Activated CD8-positive, alpha-beta T cell treated with anti-CD3 and anti-CD28 coated beads, Interleukin-2, amount 10 ng/mL, durations not matched to agents 7 days and 5 days (primary cell): ENCODE measurements at places on chromosomes 12 and 14. TPM values are rescaled to one million over a fixed set of nuclear protein-coding genes. Genes with fewer than 3 reads are reported as not detected.

Gene LIN7A
- not detected for total RNA-seq

Gene TEX52
- total RNA-seq = 0.40 TPM

Gene RERG
- not detected for total RNA-seq

Gene RFX4
- total RNA-seq = not detected

Gene ST8SIA1
- 0.29 TPM for total RNA-seq

GRCh38 chr14:65421201-65421981 lies 8.9 kb downstream of the FUT8 start:
- peaks cover 35% of the 10 kb centered on the region for H3K36me3 ChIP-seq
- no peak for DNase-seq
- no peak overlapping the region for H3K27ac ChIP-seq
- H3K4me3 ChIP-seq = no peak overlapping the region
- peaks cover 43% of the 10 kb centered on the region for H3K4me1 ChIP-seq

GRCh38 chr14:65961004-65961403 lies 525.2 kb upstream of the CCDC196 start:
- H3K4me3 ChIP-seq = no peak overlapping the region
- H3K4me1 ChIP-seq = peaks cover 38% of the 10 kb centered on the region
- no peak overlapping the region for H3K27ac ChIP-seq

DNA sequence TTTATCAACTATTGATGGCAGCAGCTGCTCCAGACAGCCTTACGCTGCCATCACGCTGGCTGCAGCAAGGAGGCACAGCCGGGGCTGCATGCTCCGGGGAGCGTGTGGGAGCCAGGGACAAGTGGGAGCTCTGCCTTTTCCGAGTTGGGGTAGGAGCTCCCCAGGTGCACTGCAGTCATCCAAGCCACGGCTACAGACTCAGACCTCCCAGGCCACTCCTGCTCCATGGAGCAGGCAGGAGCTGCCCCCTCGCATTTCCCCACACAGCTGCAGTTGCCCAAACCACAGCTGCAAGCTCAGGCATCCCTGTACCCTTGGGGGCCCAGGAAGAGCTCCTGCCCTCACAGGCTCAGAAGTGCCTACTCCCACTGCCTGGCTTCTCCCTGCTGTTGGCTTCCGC lies 184.7 kb downstream of the CPNE8 start:
- no peak for DNase-seq
- H3K27me3 ChIP-seq = no peaks in the 10 kb centered on the region
- H3K27ac ChIP-seq = no peak overlapping the region
- H3K4me3 ChIP-seq = no peak overlapping the region
- H3K4me1 ChIP-seq = no peaks in the 10 kb centered on the region
- no peaks in the 10 kb centered on the region for H3K36me3 ChIP-seq

- no peak overlapping the region for H3K4me3 ChIP-seq
- H3K27me3 ChIP-seq = no peaks in the 10 kb centered on the region
These were observed 15.5 kb downstream of the PRKAB1 start for GRCh38 chr12:119683413-119683812.

DNA sequence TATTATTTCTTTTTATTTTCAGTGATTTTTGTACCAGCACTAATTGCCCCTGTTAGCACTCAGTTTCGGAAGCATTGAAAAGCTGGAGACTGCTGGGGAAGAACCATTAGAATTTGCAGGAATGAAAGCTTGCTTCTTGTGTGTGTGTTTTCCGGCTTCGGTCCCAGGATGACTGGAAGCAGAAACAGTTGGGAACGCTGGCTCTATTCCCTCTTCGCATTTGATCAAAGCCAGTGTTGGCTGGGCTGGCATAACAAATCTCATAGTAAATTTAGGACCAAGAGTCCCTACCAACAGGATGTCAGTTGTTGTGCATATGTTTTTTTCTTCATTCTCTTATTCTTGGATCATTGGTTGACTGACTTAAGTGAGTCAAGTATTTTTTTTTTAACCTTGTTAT lies 53.6 kb upstream of the TRAF3 start:
- DNase-seq = no peak
- H3K27ac ChIP-seq = no peak overlapping the region
- H3K4me3 ChIP-seq = no peak overlapping the region
- H3K27me3 ChIP-seq = no peaks in the 10 kb centered on the region
- peaks cover 61% of the 10 kb centered on the region for H3K36me3 ChIP-seq

DNA sequence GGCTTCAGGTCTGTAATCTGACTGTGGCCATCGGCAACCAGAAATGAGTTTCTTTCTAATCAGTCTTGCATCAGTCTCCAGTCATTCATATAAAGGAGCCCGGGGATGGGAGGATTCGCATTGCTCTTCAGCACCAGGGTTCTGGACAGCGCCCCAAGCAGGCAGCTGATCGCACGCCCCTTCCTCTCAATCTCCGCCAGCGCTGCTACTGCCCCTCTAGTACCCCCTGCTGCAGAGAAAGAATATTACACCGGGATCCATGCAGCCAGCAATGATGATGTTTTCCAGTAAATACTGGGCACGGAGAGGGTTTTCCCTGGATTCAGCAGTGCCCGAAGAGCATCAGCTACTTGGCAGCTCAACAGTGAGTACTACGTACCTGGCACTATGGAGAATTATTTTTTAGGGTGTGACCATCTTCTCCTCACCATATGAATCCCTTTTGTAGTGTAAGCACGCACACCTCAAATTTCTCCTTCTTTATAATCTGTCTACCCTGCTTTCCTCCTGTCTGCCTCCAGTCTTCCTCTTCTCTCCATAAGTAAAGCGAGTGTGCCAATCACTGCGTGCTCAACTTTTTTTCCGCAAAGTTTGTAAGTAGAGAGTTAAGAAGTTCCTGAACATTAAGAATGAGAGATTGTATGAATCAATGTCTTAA lies at the start of gene TPH2:
TSS of gene TPH2 (plus strand) at position 118 of the 658 bp plus-strand sequence. CDS start at position 260, 142 bp downstream.
- no peaks in the 10 kb centered on the region for H3K36me3 ChIP-seq
- DNase-seq = peak; percentile 60

GRCh38 chr14:82963756-82964155 lies 1430.1 kb upstream of the SEL1L start:
- no peak overlapping the region for H3K27ac ChIP-seq
- no peaks in the 10 kb centered on the region for H3K4me1 ChIP-seq
- H3K36me3 ChIP-seq = no peaks in the 10 kb centered on the region
- no peak overlapping the region for H3K4me3 ChIP-seq
- H3K27me3 ChIP-seq = no peaks in the 10 kb centered on the region

DNA sequence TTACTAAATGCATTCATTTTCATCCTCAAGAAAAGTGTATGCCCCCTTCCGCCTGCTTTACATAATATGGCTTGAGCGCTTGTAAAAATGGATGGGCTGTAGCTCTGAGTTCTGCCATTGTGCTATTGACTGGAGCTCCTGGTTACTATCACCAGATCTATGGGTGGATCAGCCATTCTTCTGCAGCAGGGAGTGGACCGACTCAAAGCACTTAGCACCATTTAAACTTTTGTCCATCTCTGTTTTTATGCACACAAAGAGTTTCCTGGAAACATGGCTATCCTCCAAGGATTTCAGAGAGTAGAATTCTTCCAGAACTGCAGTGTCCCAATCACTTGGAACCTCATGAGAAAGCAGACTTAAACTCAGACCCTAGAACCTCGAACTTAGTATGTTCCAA lies 4.5 kb upstream of the NUMB start:
- peaks cover 56% of the 10 kb centered on the region for H3K4me1 ChIP-seq
- H3K36me3 ChIP-seq = peaks cover 3% of the 10 kb centered on the region
- H3K27me3 ChIP-seq = peaks cover 3% of the 10 kb centered on the region
- no peak for DNase-seq

- no peak overlapping the region for H3K4me3 ChIP-seq
- H3K27me3 ChIP-seq = no peaks in the 10 kb centered on the region
- peaks cover 15% of the 10 kb centered on the region for H3K36me3 ChIP-seq
- H3K4me1 ChIP-seq = peaks cover 6% of the 10 kb centered on the region
These were observed 45.0 kb downstream of the TRAFD1 start for GRCh38 chr12:112170376-112170775.

DNA sequence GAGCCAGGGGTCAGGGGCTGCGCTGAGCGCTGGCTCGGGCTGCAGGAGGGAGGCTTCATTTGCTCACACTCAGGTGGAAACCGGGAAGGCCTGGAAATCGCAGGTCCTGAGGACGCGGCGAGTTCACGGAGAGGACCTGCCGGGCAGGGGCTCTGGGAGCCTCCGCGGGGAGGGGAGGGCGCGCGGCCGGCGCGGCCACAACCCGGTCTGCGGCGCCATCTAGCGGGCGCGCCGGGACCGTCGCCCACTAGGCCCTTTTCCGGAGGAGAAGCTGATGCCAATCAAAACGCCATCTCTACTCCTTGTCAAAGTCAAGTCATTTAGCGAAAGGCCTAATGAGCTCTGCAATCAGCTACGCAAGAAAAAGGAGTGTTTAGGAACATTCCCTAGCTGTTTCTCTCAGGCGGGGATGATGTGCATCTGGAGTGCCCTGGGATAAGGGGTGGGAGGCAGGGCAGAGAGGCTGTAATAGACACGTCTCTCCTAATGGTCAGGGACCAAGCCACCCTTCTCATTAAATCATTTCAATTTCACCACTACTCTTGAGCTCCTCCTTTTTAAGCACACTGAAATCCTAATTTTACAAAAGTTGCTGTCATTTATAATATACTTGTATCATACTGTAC lies 885.8 kb upstream of the TMEM132C start:
- H3K4me1 ChIP-seq = no peaks in the 10 kb centered on the region
- H3K27ac ChIP-seq = no peak overlapping the region

GRCh38 chr12:68474467-68475204 lies 136.1 kb upstream of the RAP1B start:
- H3K27ac ChIP-seq = no peak overlapping the region
- H3K36me3 ChIP-seq = peaks cover 4% of the 10 kb centered on the region
- H3K4me3 ChIP-seq = no peak overlapping the region
- H3K4me1 ChIP-seq = peaks cover 11% of the 10 kb centered on the region
- H3K27me3 ChIP-seq = no peaks in the 10 kb centered on the region
- no peak for DNase-seq

GRCh38 chr12:75603475-75603874 lies 92.1 kb upstream of the KRR1 start:
- peaks cover 13% of the 10 kb centered on the region for H3K27me3 ChIP-seq
- H3K4me1 ChIP-seq = no peaks in the 10 kb centered on the region
- no peaks in the 10 kb centered on the region for H3K36me3 ChIP-seq
- H3K4me3 ChIP-seq = no peak overlapping the region

DNA sequence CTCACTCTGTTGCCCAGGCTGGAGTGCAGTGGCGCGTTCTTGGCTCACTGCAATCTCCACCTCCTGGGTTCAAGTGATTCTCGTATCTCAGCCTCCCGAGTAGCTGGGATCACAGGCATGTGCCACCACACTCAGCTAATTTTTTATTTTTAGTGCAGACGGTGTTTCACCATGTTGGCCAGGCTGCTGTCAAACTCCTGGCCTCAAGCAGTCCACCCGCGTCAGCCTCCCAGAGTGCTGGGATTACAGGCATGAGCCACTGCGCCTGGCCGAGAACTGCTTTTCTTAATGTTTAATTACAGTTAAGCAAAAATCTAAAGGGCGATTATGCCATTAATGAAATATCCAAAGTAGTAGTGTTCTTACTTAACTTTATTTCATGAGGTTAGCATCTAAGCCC lies 13.6 kb downstream of the YARS2 start:
- no peaks in the 10 kb centered on the region for H3K4me1 ChIP-seq
- no peak overlapping the region for H3K27ac ChIP-seq
- H3K36me3 ChIP-seq = peaks cover 55% of the 10 kb centered on the region
- DNase-seq = no peak

DNA sequence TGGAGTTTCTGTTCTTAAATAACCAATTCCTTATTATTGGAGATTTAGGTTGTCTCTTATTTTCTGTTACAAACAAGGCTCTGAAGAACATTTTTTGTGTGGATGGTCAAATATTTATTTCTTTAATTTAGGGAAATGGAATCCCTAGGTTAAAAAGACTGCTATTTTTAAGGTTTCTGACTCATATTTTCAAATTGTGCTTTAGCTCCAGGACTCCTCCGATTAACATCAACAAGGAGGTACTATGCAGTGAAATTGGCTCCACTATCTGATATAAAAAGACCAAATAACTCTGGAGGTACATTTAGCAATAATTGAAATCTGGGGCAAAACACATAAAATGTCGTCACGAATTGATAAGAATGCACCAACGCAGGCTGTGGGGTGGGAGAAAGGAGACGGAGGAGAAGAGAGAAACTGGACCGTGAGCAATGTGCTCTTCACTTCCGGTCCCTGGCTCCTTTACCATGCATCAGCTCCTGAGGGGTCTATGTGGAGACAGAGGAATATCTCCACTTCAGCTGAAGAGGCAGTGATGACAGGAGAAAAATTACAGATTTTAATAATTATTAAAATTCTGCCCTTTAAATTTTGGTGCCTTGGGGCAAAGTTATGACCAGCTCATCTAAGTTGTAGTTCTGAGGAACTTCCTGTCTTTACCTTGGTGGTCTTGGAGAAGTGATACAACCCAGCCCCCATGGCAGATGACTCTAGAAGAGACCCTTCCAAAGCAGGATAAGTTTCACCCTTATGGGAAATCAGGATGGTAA lies 90.2 kb upstream of the BTG1 start:
- H3K27me3 ChIP-seq = no peaks in the 10 kb centered on the region
- DNase-seq = no peak
- peaks cover 11% of the 10 kb centered on the region for H3K4me1 ChIP-seq
- H3K4me3 ChIP-seq = no peak overlapping the region

DNA sequence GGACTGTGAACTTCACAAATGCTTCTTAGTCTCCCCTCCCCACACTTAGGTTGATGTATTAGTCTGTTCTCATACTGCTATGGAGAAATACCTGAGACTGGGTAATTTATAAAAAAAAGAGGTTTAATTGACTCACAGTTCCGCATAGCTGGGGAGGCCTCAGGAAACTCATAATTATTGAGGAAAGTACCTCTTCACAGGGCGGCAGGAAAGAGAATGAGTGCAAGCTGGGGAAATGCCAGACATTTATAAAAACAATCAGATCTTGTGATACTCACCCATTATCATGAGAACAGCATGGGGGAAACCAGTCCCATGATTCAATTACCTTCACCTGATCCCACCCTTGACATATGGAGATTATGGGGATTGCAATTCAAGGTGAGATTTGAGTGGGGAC lies 178.8 kb downstream of the SLC38A4 start:
- H3K4me1 ChIP-seq = no peaks in the 10 kb centered on the region
- H3K4me3 ChIP-seq = no peak overlapping the region
- no peak overlapping the region for H3K27ac ChIP-seq
- H3K27me3 ChIP-seq = no peaks in the 10 kb centered on the region

DNA sequence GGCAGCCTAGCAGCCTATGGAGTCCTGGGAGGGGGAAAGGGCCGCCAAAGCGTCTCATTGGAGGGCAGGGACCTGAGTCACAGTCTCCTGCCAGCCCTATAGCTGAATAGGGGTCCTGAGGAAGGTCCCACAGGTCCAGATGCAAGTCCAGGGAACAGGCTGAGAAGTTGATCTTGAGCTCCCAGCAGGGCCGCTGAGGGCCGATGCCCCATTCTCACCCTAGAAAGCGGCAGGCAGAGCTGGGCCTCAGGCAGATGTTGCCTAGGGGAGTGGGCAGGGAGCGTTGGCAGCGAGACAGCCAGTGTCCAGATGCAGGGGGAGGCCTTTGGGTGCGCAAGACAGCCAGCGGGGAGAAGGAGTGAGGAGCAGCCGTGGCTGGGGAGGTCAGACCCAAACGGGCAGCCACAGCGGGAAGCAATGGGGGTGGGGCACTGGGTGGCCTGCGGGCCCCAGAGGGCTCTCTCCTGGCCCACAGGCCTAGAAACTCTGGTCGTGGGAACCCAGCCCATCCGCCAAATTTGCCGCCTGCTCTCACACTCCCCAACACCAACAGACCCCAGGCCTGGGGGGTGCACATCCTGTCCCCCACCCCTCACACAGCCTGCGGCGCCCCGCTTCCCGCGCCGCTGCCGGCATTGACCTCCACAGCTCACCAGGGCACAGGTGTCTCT lies 1.1 kb downstream of the HDAC7 start:
- DNase-seq = peak; percentile 68
- H3K4me1 ChIP-seq = peaks cover 76% of the 10 kb centered on the region
- H3K27ac ChIP-seq = peak overlapping the region; percentile 90
- H3K4me3 ChIP-seq = peak overlapping the region; percentile 84
- no peaks in the 10 kb centered on the region for H3K27me3 ChIP-seq
